Left lung (tissue), 14 donors: ENCODE measurements at places on chromosomes 11 and 22.
A peak's percentile ranks its signal among the peaks of the same experiment; 100 is the strongest.

GRCh38 chr22:28798810-28799605, 1.4 kb downstream of the XBP1 start:
- DNase-seq, result peak; percentile 58

DNA sequence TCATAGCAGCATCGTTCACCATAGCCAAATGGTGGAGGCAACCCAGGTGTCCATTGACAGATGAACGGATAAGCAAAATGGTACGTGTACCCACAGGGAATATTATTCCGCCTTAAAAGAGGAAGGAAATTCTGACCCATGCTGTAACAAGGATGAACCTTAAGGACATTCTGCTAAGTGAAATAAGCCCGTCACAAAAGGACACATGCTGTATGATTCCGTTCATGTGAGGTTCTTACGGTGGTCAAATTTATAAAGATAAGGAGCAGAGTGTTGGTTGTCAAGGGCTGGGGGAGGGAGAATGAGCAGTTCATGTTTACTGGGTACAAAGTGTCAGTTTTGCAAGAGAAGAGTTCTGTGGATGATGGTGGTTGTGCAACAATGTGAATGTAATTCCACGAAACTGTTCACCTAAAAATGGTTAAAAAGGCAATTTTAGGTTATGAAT, 26.3 kb downstream of the APOL1 start:
- no peak for DNase-seq

- no peak for DNase-seq
Observed at GRCh38 chr22:36171941-36172340, 11.4 kb upstream of the APOL3 start.

DNA sequence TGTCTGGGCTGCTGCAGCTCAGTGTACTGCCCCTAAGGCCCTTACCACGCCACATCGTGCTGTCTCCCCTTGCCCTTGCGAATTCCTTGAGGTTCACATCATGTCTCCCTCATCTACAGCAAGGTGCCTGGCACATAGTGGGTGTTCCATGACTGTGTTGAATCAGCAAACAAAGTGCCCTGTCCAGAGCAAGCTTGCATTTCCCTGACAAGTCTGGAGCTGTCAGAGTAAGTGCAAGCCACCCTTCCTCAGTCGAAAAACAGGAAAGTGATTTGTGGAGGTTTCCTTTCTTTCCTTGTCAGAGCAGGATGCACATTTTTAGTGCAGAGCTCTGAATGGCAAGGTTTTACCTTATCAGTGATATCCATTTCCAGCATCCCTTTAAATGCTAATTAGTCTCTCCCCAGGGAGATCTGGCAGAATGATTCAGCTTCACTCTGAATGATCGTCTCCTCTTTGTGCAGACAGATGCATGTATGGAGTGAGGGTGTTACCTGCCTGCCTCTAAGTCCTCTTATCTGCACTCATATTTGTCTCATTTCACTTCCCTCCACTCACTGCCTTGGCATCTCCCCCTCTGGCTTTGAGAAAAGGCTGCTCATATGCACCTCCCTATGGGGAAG, 331.2 kb downstream of the TMEM135 start:
- DNase-seq, result no peak

DNA sequence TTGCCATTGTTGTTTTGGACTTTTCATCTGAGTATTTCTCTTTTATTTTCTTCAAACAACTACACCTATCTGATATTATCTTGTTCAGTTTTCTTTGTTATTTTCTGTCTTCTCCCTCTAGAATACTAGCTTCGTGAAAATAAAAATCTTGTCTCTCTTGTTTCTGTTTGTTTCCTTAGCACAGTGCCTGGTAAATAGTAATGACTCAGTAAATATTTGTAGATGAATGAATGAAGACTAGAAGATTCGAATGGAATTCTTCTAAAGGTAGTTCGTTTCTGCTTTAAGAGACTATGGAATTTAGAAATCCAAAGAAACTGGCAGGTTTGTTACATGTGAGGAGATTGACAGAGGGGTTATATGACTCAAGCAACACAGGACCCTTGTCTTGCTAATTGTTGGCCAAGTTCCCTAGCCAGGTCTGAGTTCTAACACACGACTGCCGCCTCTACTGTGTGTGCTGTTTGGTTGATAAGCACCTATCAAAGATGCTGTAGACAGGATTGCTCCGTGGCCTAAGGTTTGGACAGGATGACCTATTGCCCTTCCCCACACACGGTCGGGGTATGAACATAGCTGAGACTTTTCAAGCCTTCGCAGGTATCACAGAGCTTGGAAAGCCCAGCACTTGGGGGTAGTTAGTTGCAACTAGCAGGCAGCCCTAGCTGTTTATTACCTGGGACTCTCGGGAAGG, 831 bp upstream of the TMEM135 start:
- no peak for DNase-seq

- no peak for DNase-seq
Observed at GRCh38 chr11:61870541-61871031, 20.8 kb downstream of the FADS3 start.

- no peak for DNase-seq
Observed at GRCh38 chr11:94851864-94852636, 83.9 kb downstream of the AMOTL1 start.

DNA sequence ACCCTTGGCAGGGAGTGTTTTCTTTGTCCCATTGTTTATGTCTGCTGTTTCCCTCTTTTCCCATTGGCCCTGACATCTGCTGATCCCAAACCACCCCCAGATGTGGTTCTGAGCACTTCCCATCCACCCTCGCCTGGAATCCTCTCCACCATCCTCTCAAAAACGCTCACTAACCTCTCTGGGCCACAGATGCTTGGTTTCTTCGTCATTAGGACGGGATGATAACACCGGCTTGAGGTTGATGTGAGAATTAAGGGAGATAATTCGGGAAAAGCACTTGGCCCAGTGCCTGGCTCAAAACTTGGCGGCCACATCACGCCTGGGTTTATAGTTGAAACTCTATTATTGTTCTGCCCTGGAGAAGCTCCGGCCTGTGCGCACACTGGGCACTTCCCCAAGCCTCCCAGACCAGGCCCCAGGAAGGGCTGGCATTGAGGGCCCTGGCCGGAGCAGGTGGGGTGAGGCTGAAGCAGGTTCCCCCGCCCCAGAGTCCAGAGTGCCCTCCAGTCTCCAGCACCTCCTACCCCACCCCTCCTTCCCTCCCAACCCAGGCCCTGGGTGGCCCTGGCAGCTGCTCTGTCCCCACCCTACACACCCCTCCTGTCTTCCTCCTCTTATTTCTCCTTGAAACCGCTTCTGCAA, 63.7 kb downstream of the CYTH4 start:
- DNase-seq, result peak; percentile 63

GRCh38 chr22:37631448-37632173, 7.9 kb upstream of the SH3BP1 start:
- DNase-seq, result no peak

DNA sequence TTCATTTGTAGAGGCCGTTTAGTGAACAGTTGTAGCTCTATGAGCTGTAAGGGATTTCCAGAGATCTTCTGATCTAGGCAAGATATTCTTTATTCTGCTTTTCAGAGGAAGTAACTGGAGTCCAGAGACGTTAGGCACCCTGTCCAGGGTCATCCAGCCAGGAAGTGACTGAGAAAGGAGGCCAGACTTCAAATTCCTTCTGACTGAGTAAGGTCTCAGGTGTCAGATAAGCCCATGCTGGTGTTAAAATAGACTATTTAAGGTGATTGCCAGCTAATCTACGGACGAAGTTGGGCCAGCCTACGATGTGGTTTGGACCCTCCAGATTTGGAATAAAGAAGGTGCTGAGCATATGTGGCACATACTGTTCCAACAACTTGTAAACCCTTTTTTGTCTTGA, 54.6 kb downstream of the GRIK4 start:
- DNase-seq, result no peak

- no peak for DNase-seq
Observed at GRCh38 chr22:25598609-25599008, 34.1 kb downstream of the GRK3 start.

- DNase-seq, result no peak
Observed at GRCh38 chr22:46845296-46846149, 83.1 kb downstream of the TBC1D22A start.
